ENCODE measurements at places on chromosomes 16 and 17.

DNA sequence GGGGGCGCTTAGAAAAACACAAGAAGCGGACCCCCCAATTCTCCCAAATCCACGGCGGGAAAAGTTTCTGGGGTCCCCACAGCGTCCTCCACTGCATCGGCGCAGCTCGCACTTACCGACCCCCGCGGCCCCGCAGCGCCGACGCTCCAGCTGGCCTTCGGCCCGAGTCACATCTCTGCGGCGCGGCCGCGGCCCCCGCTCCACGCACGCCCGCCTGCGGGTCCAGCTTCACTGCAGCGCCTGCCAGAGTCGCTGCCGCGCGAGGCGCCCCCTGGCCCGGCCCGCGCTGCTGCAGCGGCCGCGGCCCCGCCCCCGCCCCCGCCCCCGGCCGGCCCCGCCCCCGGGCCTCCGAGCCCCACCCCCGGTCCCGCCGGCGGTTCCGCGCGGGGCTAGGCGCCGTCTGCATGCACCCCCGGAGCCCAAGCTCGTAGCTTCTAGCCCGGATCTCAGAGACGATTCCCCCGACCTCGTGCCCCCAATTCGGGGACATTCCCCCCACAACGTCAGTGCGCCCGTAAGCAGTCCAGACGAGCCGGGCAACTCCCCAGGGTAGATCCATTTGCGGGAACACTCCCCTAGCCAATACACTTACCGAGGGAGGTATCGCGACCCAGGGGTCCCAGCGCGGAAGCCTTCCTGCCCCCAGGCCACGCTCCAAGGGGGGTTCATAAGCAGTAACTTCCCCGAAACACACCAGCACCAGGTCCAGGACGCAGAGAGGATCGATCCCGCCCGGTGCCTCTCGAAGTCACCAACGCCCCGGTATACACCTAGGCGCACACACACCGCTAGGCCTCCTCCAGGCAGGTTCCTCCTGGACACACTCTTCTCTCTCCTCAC is at the start of gene GPRC5B:
TSS of gene GPRC5B (minus strand) at position 238 of the 840 bp plus-strand sequence. CDS start 12,003 bp downstream, outside the sequence.
- peak; percentile 11 for DNase-seq

- DNase-seq, result no peak
Measured at GRCh38 chr16:66427036-66427860, at the start of gene BEAN1. Gene BEAN1, plus strand, starts transcription at chr16:66427295. Its CDS starts 10,382 bp downstream, at chr16:66437677.

- DNase-seq, result no peak
Measured at GRCh38 chr17:61942085-61942484, 14.3 kb upstream of the INTS2 start.

DNA sequence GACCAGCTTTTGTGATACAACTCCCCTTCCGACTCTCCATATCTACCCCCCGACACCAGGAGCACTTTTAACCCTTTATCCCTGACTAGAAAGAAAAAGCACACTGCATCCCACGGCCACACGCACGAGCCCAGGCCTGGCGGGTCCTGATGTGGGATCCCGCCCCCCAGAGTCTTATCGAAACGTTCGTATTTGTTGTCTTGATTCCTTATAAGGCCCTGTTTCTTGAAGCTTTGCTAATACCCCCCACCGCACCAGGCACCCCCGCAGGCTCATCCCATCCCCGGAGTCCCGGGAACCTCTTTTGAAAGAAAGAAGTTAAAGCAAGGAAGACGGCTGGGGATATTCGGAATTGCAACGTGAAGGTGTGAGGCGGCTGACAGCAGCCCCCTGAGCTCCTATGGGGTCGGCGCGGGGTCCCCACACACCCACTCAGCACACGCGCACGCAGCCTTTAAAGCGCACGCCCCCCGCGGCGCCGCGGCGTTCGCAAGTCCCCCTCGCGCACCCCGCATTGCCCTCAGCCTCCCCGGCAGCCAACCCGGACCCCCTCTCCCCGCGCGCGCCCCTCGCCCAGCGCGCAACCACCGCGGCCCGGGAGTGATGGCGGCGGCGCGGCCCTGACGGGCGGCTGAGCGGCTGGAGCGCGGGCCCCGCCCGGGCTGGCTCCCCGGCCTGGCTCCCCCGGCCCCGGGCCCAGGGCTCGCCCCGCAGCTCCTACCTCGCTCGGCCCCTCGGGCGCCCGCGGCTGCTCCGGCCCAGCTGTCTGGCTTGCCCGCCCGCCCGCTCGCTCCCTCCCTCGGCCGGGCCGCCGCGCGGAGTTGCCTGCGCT is 448 bp downstream of the STAT5B start:
- no peak for DNase-seq

GRCh38 chr17:17401271-17401781 is 75.5 kb upstream of the MED9 start:
- DNase-seq, result no peak

DNA sequence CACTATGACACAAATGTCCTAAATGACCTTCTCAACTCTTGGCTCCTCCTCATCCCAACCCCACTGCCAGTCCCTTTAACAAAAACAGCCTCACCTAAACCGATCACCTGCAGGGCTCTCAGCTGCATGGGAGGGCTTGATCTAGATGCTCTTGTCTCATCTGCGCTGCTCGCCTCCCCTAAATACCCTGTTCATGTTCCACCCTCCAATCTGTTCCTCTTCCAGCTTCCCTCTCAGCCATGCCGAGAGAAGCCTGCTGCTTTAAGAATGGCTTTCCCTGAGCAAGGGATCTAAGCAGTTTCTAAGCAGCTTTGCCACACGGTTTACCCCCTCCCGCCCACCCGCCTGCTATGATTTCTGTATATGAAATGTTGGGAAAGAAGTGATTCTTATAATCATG is 23.7 kb downstream of the PIPOX start:
- no peak for DNase-seq

DNA sequence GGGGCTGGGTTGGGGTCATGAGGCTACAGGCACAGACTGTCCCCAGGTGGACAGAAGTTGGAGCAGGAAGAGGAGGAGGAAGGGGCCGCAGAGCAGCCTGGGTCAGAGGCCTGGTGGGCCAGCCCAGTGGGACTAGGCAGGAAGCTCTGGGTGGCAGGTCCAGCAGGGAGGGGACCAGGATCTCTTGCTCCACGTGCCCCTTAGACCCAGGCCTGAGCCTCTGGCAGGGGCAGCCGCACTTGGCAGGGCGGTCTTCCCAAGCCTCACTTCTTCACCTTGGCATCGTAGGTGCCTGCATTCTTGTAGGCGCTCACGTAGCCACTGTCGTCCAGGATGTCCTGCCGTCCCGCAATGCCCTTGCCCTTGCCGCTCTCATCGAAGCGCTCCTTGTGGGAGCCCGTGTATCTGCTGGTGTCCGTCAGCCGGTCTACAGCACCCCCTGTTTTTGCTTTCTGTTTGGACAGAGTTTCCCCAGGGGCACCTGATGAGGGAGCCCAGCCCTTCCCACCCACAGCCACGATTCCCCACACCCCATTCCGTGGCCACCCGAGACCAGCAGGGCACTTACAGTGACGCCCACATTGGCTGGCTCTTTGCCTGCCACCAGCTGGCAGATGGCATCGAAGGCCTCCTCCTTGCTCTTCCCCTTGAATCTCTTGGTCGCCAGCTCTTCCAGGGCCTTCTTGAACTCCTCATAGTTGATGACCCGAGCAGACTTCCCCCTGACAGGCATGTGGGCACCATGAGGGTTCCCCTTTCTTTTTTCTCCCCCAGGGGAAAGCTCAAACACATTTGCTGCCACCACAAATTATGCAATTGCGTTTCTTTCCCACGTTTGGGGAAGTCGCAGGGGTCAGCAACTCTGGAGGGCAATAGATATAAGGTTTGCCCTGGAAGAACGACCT is 3.1 kb downstream of the TPPP3 start:
- peak; percentile 28 for DNase-seq

- no peak for DNase-seq
Measured at GRCh38 chr17:6170349-6170748, 100.2 kb downstream of the WSCD1 start.

GRCh38 chr17:6164996-6165395 is 94.8 kb downstream of the WSCD1 start:
- DNase-seq, result no peak

- DNase-seq, result no peak
Measured at GRCh38 chr17:76271669-76272540, 6.8 kb downstream of the UBALD2 start.

DNA sequence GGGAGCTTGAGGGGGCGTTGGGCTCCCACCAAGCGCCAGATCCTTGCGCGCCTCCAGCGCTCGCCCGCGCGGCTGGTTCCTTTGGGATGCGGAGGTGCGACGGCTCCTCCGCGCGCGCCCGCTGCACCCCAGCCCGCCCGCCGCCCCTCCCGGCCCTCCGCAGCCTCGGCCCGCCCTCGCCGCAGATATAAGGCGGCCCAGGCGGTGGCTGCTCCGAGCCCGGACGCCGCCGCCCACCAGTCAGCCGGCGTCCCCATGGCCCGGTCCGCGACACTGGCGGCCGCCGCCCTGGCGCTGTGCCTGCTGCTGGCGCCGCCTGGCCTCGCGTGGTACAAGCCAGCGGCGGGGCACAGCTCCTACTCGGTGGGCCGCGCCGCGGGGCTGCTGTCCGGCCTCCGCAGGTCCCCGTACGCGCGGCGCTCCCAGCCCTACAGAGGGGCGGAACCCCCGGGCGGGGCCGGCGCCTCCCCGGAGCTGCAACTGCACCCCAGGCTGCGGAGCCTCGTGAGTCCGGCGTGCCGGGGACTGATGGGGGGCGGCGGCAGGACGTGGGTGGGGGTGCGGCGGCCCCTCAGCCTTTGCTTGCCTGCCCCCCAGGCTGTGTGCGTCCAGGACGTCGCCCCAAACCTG is at the start of gene NPB:
TSS of gene NPB (plus strand) at position 216 of the 630 bp plus-strand sequence. CDS start at position 256, 40 bp downstream.
- no peak for DNase-seq

GRCh38 chr17:73268582-73269328 is 7.1 kb upstream of the CPSF4L start:
- no peak for DNase-seq

DNA sequence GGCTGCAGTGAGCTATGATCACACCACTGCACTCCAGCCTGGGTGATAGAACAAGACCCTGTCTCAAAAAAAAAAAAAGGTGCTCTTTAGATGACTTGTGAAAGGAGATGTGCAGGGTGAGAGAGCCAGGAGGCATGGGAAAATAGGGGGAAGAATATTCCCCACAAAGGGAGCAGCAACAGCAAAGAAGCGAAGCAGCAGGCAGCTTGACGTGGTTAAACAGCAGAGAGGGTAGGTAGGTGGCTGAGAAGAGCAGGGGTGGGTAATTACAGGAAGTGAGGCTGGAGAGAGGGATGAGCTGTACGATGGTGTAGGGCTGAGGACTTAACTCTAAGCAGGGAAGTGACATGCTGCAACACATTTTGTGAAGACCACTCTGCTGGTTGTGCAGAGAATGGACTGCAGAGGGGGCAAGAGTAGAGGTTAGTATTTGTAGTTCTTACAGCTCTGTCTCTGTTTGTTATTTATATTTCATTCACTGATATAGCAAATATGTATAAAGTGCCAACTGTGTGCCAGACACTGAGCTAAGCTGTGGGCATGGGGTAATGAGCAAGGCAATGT is 1.6 kb downstream of the HEATR3 start:
- DNase-seq, result peak; percentile 80

DNA sequence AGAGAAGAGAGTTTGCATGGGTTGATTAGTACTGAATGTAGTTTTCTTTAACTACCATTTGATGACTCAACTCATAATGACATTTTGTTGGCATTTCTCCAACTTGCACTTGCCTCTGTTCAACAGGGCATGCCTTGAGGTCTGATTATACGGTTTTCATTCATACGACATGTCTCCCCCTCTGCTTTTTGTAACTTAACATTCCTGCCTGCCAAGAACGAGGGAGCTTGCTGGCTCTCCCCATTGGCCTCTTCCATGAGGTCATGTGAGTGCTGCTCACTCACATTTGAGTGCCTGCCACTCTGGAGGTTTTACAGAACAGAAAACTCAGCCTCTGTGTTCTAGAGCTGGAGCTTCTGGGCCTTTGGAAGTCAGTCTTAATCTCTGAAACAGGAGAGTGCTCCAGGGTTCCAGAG is 19.7 kb downstream of the MAP2K6 start:
- no peak for DNase-seq

DNA sequence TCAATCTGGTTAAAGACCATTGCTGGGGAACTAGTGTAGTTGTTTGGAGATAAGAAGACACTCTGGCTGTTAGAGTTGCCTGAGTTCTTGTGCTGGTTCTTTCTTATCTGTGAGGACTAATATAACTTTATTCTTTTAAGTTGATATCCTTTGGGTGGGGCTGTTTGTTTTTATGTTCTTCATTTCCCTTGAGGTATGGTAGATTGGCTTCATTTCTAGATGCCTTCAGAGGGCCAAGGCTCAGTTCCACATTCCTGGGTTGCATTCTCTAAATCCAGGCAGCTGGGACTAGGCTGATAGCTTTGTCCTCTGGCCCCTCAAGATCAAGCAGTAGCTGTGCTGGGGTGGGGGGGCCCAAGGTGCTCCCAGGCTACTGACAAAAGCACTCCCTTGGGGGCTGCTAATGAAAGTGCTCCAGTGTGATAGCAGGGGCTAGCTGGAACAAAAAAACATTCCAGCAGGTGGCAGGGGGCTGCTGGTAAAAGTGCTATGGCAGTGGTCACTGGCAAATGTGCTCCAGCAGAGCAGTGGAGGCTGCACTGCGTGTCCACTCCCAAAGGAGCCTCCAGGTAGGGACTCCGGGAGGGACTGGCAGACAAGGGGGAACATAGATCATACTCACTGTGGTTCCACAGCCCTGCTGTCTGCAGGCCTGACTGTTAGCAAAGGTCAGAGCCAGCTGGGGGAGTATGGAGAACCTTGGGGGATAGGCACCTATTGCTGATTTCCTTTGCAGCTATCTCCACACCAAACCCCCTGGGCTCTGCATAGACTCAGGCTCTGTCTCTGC is 45.9 kb upstream of the KCNJ16 start:
- no peak for DNase-seq

DNA sequence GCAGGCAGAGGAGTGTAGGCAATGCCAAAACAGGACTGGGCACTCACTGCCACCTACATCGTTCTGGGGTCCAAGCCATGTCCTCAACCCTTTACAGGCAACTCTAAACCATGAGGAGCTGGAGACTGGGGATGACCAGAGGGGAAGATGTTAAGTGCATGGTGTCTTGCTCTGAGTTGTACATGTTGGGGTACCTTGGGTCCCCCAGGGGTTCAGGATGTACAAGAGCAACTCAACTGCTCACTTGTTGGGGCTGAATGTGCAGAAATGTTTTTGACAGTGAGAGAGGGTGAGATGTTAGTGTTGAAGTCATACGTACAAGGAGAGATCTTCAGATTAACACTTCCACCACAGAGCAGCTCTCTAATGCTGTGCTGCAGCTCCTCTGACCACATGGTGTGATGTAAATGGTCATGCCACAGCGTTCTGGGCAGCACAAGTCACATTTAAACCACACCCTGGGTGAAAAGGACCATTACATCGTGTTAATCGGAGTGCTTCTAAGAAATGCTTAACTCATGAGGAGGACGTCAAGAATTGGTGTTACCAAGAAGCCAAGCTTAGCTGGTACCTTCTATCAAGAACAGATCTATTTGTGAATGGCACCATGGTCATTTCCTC is 2.4 kb downstream of the CCL18 start:
- DNase-seq, result no peak

DNA sequence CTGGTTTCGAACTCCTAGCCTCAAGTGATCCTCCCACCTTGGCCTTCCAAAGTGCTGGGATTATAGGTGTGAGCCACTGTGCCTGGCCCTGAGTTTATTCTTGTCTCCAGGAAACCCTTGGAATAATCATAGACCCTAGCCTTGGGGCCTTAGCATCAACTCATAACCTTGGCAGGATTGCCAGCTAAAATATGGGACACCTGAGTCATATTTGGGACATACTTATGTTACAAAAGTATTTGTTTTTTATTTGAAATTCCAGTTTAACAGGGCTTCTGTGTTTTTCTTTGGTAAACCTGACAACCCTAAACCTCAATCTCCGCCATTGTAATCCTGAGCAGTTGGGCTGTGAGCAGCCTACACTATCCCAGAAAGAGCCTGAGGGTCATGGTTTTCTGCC is 28.6 kb upstream of the TNS4 start:
- DNase-seq, result no peak

GRCh38 chr16:80556481-80556880 is 15.7 kb downstream of the DYNLRB2 start:
- no peak for DNase-seq
